ENCODE measurements at places on chromosomes 6 and 20.

GRCh38 chr6:127342946-127343808 lies at the start of gene ECHDC1:
Gene ECHDC1 (minus strand): TSS chr6:127343609. CDS start chr6:127331028, 12,581 bp downstream.
- peak; percentile 64 for DNase-seq

- no peak for DNase-seq
These were observed 19.5 kb downstream of the KIF25 start for GRCh38 chr6:168016721-168017525.

- DNase-seq, result no peak
These were observed 18.5 kb downstream of the SDC4 start for GRCh38 chr20:45329497-45330319.

DNA sequence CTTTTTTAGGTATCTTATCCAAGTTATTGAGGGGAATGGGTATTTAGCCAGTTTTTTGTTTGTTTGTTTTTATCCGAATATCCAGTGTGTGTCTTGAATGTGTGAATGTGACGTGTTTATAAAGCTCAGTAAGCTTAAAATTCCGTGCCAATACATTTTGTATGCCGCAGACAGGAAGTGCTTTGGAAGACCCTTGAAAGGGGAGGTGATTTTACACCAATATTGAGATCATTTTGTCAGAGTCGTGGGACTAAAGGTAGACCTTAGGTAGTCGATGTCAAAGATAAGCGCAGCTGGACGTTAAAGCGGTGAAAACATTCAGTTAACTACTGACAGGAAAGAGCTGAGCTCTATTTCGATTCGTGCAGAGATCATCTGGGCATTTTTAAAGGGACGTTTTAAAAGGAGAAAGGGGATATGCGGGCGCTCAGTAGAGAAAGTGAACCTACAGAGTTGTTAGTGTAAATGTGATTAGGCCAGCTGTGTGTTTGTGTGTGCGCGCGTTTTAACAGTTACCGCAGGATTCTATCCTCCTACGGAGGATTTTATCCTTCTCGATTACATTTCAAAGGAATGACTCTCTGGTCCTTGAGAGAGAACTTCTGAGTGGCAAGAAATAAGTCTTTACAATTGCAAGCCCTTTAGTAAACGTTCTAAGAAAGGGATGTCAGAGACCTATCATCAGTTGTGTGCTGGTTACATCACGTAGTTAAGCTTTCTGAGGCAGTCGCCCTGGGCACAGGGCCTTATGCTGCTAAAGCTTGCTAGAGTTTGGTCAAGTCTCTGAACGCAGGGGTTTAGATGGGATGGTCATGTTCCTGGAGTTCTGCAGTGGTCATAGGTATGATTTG lies 625 bp upstream of the ECHDC1 start:
- no peak for DNase-seq

DNA sequence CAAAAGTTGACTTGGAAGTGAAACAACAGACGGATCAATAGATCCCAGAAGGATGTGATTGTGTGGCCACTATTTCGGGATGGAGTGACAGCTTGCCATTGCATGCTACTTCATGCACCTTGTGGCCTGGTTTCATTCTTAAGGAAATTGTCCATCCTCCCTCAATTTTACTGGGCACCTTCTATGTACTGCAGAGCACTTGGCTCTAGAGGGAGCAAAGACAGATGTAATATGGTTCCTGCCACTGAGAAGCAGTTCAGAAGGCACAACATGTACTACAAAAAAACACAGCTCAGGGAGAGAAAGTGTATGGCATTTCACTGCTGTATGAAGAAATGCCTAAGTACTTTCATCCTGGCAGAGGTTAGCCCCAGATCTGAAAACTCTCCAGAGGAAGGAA lies 91.9 kb downstream of the FOXA2 start:
- no peak for DNase-seq

DNA sequence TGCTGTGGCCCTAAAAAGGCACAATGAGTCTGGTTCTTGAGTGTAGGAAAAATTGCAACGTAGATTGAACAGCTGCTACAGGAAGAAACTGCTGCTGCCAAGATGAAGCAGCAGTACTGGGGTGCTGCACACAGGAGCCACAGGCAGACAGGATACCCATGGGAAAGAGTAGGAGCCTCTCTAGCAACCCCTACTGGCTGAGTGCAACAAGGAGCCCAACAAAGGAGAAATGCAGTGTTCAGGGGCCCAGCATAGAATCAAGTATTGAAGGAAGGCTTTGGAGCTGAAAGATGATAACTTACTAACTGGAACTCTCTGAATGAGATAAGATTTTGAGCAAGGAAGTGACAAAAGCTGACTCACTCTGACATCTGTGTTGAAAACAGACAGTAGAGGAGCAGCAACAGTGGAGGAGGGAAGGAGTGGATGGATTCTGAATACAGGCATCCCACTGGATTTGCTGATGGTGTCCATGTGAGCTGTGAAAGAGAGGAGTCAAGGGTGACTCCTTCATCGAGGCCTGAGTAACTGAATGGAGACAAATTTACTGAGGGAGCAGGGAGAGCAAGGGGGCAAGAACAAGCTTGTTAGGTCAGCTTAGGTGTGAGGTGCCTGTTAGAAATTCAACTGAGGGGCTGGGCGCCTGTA lies 534.7 kb upstream of the JARID2 start:
- DNase-seq, result peak; percentile 49

DNA sequence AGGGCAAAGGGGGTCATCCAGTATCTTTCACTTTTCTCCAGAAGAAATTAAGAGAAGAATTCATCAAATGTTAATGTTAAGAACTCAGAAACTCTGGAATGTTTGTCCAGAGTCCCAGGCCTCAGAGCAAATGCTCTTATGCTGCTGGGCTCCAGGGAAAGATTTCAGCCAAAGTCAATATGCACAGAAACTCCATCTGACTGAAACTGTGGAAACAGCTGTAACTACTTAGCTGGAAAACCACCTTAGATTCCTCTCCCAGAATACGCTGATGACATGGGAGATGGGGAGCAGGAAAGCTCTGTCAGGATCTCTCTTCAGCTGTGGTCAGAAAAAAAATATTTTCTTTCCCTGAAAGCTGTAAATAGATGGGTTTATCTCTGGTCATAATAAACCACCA lies 559.6 kb downstream of the RFPL4B start:
- no peak for DNase-seq

DNA sequence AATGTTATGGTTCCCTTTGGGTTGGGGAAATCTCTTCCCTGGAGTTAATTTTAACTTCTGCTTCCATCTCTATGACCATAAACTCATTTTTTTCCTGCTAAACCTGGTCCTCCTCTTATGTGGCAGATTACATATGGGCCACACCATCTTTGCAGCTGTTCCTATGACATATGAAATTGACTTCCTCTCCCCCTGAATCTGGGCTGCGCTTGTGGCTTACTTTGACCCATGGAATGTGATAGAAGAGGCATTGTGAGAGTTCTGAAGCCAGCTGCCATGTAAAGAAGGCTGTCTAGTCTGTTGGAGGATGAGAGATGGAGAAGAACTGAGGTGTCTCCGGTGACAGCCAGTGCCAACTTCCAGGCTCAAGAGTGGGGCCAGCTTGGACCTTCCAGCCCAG lies 100.1 kb downstream of the CDC5L start:
- DNase-seq, result no peak

DNA sequence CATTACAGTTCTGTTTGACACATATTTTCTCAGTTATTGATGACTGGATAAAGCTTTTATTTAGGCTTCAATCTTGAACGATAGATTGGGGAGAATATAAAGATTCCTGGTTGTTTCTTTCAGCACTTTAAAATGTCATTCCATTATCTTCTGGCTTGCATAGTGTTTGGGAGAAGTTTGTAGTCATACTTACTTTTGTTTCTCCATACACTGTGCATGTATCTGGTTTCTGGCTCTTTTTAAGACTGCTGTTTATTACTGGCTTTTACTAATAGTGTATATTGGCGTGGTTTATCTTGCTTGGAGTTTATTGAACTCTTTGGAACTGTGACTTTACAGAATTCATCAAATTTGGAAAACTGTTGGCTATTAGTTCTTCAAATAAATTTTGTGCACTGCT lies 49.2 kb downstream of the RGS17 start:
- DNase-seq, result no peak

DNA sequence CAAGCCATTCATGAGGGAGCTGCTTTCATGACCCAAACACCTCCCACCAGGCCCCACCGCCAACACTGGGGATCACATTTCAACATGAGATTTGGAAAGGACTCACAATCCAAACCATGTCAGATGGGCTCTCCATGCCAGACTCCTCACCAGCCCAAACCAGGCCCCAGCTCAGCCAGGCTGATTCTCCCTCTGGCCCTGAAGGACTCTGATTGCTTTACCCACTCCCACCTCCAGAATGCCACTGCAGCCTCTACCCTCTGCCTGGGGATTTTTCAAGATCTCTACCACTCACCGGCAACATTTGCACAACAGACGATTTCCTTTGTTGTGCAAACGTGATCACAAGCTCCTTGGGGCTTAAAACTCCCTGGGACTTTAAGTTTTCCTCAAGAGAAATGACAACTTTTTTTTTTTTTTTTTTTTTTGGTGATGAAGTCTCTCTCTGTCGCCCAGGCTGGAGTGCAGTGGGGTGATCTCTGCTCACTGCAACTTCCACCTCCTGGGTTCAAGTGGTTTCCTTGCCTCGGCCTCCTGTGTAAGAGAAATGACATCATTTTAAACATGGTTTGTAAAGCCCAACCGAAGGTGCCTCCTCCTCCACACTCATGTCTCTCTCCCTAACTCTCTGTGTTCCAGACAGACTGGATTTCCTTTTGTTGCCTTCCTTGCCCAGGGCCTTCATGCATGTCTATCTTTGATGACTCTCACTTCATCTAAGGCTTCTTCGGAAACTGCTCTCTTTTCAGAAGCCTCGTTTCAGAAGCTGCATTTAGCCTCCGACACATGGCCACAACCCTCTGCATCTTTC lies 147.0 kb downstream of the CDH26 start:
- no peak for DNase-seq

- DNase-seq, result no peak
These were observed 26.1 kb upstream of the CDH22 start for GRCh38 chr20:46334303-46334904.

DNA sequence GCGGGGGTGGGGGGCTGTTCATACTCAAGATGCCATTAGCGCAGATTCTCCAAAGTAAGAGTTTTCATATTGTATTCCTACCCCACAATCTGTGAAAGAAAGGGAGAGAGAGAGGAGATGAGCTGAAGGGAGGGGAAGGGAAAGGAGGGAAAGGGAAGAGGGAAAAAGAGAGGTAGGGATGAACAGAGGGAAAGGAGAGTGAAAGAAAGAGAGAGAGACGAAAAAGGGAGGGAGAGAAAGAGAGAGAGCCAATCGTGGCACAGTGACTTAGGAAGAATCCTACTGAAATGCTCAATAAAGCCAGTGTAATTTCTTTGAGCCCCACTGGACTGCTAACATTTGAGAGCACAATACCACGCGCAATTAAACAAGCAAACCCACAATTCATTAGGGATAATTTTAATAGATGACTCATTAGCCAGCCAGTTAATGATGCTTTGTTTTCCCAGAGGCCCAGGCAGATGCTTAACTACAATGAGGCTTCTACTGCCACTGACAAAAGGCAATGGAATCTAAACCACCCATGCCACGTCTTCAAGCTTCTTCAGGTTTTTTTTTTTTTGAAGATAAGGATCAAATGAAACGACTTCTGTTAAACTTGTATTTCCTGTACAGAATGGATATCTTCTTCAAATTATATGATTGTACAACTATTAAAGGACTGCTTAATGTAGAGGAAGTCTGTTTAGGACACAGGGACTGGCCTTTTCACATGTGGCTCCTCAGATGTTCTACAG lies 306.8 kb downstream of the FOXC1 start:
- DNase-seq, result no peak

GRCh38 chr20:31632548-31633338 lies 5.0 kb upstream of the COX4I2 start:
- DNase-seq, result no peak

DNA sequence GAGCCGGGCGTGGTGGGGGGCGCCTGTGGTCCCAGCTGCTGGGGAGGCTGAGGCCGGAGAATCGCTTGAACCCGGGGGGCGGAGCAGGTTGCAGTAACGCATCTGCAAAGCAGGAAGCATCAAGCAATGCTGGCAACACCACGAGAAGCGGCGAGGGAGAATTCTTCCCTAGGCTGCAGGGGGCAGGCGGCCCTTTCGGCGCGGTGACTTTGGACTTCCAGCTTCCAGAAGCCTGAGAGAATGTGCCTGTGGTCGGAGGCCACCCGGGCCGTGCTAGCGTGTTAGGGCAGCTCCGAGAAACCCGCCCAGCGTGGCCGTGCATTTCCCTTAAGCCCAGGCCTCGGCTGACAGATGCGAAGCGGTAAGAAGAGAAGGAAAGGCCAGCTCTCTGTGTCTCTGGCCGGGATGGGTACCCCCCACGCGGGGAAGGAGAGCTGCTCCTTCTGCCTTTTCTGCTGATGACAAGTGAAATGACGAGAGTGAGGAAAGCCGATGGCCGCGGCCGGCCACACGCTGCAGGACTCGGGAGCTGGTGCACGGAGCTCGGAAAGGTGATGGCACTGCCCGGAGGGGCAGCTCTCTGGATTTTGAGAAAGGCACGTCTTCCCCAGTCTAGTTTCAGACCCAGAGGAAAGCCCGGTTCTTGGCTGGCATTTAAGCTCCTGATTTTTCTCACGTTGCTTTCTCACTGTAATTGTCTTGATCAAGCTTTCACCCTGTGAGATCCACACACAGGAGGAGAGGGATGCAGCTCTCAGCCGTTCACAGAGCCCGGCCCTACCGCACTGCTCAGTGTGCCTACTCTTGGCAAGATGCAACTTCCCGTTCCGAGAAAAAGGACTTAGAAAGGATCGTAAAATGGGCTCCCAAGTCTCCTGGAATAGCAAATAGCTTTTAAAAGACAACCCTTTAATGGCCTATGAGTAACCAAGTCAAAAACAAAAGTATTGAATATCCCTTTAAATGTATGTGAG lies 68.3 kb upstream of the EXOC2 start:
- DNase-seq, result no peak

DNA sequence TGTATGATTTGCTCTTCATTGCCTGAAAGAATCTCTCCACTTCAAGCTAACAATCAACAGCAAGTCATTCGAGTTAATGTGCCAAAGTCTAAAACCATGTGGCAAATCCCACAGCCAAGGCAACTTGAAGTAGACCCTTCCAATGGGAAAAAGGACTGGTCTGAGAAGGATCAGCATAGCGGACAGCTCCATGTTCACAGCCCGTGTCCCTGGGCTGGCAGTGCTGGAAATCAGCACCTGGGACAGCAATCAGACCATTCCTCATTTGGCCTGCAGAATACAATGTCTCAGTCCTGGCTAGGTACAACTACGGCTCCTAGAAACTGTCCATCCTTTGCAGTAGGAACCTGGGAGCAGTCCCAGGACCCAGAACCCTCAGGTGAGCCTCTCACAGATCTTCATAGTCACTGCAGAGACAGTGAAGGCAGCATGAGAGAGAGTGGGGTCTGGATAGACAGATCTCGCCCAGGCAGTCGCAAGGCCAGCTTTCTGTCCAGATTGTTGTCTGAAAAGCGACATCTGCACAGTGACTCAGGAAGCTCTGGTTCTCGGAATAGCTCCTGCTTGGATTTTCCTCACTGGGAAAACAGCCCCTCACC lies 1.1 kb downstream of the GJA10 start:
- no peak for DNase-seq

DNA sequence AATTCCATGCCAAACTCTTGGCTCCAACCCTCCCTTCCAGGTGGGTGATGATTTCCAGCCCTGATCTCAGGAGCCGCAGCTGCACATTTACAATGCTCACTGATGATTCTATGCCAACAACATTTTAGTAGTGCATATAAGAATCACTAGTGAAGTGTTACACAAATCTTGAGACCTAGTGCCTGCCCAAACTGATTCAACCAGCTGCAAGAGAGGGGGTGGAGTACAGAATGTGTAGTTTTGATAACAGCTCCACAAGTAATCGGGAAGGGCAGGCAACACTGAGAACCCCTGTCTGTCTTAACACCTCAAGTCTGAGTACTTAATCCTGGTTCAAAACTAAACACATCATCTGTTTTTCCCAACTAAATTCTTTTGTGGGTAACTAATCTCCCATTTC lies 91.7 kb downstream of the PRDM1 start:
- no peak for DNase-seq
